Eye (tissue), 1 donor: ENCODE measurements at places on chromosomes 3 and 15.

DNA sequence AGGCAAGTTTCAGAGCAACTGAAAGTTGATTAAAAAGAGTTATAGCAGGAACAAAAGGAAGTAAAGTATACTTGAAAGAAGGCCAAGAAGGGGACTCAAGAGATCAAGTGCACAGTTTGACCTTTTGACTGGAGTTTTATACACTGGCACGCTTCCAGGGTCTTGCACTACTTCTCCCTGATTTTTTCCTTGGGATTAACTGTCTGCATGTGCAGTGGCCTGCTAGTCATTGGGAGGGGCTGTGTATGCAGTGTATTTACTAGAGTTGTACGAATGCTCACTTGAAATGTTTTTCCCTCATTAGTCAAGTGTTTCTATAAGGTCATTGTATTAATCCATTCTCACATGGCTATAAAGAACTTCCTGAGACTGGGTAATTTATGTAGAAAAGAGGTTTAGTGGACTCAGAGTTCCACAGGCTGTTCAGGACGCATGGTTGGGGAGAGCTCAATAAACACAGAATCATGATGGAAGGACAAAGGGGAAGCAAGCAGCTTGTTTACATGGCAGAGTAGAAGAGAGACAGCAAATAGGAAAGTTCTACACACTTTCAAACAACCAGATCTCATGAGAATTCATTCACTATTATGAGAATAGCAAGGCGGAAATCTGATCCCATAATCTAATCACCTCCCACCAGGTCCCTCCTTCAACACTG, 571.8 kb downstream of the ZPLD1 start:
- DNase-seq = peak; percentile 8

DNA sequence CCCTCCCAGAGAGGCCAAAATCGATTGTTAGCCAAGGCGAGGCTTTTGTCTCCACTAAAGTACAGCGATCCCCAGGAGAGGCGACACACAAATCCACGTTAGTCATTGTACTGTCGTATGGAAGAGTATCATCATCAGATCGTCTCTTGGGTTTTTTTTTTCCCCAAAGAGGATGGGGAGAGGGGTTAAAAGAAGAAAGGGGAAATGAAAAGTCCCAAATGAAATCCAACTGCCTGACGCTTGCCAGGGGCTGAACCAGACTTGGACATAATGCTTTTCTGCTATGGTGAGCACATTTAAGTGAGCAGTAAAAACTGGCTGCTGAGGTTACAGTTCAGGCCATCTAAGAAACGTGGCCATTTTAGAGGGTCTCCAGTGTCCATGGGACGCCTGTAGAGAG, 37.9 kb upstream of the CTSH start:
- DNase-seq = no peak

DNA sequence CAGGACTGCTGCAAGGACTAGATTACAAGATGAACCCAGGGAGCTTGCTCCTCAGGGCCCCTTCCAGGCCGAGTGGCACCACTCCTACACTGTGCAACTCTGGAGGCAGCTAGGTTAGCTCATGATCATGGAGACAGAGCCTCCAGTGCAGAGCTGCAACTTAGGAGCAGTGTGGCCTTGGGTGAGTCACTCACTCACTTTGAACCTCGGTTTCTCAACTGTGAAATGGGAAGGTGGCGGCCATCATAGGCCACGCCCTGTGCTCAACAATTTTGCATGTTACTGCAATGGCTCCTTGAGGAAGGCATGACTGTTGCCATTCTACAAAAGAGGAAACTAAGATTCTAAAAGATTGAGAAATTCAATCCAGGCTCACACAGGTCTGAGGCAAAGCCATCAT, 11.2 kb upstream of the CXCR6 start:
- no peak for DNase-seq

GRCh38 chr3:172129850-172130716, 90.7 kb downstream of the FNDC3B start:
- DNase-seq = peak; percentile 32
